ENCODE measurements at places on chromosomes 11 and 22.

GRCh38 chr11:119895981-119896380 is 167.0 kb upstream of the NECTIN1 start:
- no peak for DNase-seq

- no peak for DNase-seq
Measured at GRCh38 chr11:111602865-111603610, 789 bp downstream of the SIK2 start.

DNA sequence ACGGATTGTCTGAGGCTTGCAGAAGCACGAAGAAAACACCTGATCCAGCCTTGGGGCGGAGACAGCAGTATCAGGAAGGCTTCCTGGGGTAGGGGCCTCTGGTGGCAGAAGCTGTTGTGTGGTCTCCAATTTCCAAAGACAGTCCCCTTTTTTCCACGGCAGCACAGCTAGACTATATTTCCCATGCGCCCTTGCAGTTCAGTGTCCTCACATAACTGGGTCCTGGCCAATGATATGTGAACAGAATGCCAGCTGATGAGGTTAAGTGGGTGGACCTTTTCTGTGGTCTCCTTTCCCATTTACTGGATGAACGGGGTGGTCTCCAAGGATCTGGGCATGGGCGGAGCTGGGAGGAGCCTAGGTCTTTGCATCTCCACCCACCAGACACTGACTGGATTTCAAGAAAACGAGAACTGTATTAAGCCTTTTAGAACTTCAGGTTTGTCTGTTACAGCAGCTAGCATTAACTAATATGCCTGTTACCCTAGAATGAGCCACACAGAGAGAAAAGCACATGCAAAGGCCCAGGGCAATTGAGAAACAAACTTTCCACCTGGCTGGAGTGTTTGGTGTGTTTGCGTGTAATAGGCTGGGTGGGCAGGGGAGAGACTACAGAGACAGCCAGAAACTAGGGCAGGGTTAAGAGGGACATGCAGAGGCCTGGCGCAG is 6.2 kb downstream of the GAL3ST1 start:
- DNase-seq = no peak

- peak; percentile 7 for DNase-seq
Measured at GRCh38 chr11:17014833-17015626, 816 bp upstream of the PLEKHA7 start.

- DNase-seq = peak; percentile 13
Measured at GRCh38 chr11:1388763-1389102, 1.0 kb upstream of the BRSK2 start.

DNA sequence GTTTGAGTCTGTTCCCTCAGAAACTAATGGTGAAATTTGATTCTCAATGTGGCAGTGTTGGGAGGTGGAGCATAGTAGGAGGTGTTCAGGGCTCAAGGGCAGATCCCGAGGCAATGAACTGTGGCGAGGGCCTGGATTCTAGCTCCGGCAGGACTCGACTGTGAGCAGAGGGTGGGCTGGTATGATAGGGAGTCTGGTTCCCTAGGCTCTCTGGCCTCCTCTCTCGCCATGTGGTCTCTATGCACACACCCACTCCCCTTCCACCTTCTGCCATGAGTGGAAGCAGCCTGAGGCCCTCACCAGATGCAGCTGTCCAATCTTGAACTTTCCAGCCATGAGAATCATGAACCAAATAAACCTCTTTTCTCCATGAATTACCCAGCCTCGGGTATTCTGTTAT is 32.3 kb downstream of the ATP6V1E1 start:
- DNase-seq = no peak

DNA sequence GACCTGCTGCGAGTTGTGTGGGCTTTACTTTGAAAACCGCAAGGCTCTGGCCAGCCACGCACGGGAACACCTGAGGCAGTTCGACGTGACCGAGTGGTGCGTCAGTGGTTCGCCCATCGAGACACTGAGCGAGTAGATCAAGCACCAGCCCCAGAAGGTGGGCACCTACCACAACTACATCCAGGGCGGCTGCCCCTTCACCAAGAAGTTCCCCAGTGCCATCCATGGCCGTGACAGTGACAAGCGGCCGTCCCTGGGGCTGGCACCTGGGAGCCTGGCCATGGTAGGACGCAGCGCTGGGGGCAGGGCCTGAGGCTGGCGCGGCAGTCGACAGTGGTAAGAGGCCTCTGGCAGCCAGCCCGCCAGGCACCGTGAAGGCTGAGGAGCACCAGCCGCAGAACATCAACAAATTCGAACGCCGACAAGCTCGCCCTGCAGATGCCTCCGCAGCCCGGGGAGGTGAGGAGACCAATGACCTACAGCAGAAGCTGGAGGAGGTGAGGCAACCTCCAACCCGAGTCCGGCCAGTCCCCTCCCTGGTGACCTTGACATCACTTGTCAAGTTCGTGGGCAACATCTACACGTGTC is 545.2 kb upstream of the CCDC179 start:
- no peak for DNase-seq

- peak; percentile 95 for DNase-seq
Measured at GRCh38 chr11:132220474-132220873, 850.1 kb downstream of the NTM start.

DNA sequence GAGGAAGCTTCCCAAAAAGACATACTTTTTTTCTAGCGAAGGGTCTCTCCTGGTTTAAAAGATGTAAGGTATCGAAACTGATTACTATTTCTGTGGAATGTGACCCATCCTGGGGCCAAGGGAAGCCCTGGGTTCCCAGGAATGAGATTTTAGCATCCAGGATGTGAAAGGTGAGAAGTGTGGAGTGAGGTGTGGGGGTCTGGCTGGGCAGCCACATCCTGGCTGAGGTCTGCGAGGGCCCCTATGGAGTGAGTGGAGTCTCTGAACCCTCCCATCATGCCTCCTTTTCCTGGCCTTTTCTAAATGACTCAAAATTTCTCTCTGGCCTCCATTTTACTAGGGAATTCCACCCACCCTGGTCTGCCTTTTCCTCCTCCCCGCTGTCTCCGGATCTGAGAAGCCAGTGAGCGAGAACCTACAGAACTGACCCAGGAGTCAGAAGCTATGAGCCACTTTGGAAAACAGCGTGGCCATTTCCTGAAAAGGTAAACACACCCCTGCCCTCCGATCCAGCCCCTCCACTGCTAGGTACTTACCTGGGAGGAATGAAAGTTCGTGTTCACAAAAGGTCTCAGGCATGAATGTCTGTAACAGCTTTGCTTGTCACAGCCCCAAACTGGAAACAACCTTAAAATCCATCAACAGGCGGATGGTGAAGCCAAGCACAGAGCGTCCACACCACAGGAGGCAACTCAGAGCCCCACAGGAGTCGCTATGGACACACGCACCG is 27.7 kb upstream of the SHANK2 start:
- DNase-seq = no peak

GRCh38 chr22:31281733-31282132 is 10.6 kb downstream of the PIK3IP1 start:
- no peak for DNase-seq

- DNase-seq = no peak
Measured at GRCh38 chr11:79362821-79363220, 78.0 kb downstream of the TENM4 start.
